ENCODE measurements at places on chromosomes 3 and 15.

GRCh38 chr3:121916189-121916588 lies 22.0 kb downstream of the SLC15A2 start:
- DNase-seq = no peak

- no peak for DNase-seq
Measured at GRCh38 chr3:6439226-6439625, 421.7 kb upstream of the GRM7 start.

- no peak for DNase-seq
Measured at GRCh38 chr3:150238048-150238802, 169.9 kb upstream of the TSC22D2 start.

- no peak for DNase-seq
Measured at GRCh38 chr15:70702584-70702983, 60.8 kb downstream of the UACA start.

- no peak for DNase-seq
Measured at GRCh38 chr3:115999613-116000012, 376.3 kb downstream of the GAP43 start.

- peak; percentile 87 for DNase-seq
Measured at GRCh38 chr3:3666664-3667063, 132.6 kb upstream of the LRRN1 start.

GRCh38 chr3:36548712-36549111 lies 168.4 kb downstream of the STAC start:
- no peak for DNase-seq

- no peak for DNase-seq
Measured at GRCh38 chr15:78404125-78404524, 33.9 kb upstream of the IREB2 start.

GRCh38 chr3:168080022-168080421 lies 15.7 kb downstream of the GOLIM4 start:
- no peak for DNase-seq

GRCh38 chr3:61561374-61562041 lies at the start of gene PTPRG:
TSS of gene PTPRG (plus strand) at chr3:61561571. CDS start at chr3:61562288, 717 bp downstream.
- DNase-seq = peak; percentile 71

DNA sequence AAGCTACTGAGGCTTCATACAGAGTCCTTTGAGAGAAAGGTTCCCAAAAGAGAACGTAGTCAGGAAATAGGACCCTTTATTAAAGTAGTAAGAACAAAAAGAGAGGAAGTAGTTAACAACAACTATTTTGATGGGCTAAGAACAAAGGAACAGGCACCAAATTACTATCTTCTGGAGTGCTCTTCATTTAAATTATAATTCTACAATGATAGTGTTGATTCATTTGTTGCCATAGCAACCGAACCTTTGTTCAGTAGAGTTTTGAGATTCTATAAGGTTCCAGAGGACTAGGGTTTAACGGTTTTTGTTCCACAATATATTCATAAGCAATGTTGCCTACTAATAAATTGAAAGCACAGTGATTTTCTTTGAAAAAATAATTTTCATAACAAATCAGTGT lies 78.8 kb downstream of the CMSS1 start:
- no peak for DNase-seq

- no peak for DNase-seq
Measured at GRCh38 chr3:173404156-173404555, 6.6 kb downstream of the NLGN1 start.

GRCh38 chr3:53227993-53228885 lies 27.6 kb downstream of the TKT start:
- DNase-seq = no peak

- DNase-seq = no peak
Measured at GRCh38 chr15:68309024-68309423, 31.5 kb downstream of the FEM1B start.

- DNase-seq = no peak
Measured at GRCh38 chr3:110479731-110480130, 591.9 kb upstream of the NECTIN3 start.

GRCh38 chr15:57237301-57237642 lies 139.0 kb upstream of the CGNL1 start:
- no peak for DNase-seq

DNA sequence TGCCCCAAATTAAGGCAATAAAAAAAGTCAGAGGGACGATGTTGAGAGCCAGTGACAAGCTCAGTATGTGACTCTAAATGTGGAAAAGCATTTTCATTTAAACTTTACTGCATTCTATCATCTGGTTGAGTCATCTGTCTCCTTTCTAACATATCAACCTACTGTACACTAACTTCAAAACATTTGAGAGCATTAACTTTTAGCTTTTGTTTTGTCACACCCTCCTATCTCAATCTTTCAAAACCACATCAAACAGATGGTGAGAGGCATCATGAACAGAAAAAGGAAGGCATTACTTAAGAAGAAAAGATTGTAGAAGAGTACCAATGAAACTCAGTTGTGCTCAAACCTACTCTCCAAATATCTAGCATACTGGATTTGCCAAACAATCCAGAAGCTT lies 4.8 kb downstream of the LRRC58 start:
- no peak for DNase-seq

- DNase-seq = peak; percentile 81
Measured at GRCh38 chr3:196969660-196970546, 1.3 kb upstream of the PIGZ start.

DNA sequence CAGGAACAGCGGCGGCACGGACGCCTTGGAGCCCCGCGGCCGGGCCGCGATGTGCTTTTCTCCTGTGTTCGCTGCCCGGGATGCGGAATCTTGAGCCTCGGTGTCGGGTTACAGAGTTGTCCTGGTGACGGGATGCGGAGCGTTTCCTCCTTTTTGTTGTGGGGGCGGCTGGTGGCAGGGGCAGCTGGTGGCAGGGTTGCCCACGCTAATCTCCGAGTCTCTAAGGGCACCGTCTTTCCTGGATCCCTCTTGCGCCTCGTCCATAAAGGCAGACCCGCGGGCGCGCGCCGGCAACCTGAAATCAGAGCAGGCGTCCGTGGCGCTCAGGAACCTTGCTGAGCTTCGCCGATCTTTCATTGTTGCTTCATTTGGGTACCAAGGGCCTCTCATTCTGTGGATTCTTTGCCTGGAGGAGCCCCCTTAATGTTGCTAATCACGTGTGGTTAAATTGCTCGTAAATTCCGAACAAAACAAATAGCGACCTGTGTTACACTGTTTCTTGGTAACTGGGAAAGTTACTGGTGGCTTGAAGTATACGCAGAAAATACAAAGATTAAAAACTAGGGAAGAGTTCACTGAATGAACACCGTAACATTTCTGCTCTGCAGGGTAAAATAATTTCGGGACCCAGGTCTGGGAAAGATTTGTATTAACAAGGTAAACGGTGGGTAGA lies 844 bp upstream of the PFN2 start:
- DNase-seq = peak; percentile 40

GRCh38 chr3:194395778-194396538 lies 3.1 kb downstream of the GP5 start:
- DNase-seq = no peak

DNA sequence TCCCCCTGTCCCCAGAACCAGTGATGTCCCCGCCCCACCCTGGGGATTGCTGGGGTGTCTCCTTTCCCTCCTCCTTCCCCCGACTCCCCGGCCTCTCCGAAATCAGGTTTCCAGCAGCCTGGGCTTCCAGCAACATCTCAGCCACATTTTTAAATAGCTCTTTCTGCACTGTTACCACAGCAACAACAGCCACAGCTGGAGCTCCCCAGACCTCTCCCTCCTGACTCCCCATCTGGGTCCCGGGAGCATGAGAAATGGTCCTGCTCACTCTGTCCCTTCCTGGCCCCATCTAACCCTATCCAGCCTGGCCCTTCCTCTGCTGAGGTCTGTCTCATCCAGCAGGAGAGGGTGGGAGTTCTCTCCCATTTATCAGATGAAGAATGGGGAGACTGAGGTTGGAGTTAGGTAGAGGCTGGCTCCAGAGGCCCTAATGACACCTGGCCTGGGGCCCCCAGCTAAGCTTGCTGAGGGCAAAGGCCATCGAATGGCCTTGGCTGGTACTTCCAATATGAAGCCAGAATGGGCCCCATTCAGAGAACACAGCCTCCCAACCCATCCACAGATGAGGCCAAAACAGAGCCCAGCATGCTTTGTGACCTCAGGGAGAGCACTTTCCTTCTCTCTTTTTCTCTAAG lies 1.5 kb downstream of the CAMK1 start:
- no peak for DNase-seq

DNA sequence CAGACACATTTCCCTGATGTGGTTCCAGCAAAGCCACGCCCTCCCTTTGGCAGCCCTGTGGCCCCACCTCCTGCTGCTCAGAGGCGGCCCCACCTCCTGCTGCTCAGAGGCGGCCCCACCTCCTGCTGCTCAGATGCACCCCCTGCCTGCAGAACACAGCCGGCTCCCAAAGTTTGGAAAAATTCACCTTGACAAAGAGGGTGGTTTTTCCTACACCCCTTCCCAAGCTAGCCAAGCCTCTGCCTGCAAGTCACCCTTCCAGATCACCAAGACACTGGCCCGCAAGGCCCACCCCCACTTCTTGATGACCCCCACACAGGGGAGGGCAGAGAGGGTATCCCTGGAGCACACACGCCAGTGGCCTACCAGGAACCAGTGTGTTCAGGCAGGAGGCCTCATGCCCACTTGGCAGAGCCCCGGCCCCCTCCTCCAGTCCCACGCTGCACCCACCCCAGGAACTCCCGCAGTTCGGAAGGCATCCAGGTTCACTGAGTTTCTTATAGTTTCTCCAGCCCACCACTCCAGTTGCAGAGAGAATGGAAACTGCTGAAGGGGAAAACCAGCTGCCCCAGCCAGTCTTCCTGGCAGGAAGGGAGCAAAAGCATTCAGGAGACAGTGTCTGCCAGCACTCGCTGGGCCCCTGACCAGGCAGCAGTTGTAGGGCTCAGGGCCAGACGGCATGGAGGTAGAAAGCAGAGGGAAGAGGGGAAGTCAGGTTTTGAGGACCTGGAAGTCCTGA lies 2.3 kb upstream of the HAPLN3 start:
- DNase-seq = peak; percentile 98

DNA sequence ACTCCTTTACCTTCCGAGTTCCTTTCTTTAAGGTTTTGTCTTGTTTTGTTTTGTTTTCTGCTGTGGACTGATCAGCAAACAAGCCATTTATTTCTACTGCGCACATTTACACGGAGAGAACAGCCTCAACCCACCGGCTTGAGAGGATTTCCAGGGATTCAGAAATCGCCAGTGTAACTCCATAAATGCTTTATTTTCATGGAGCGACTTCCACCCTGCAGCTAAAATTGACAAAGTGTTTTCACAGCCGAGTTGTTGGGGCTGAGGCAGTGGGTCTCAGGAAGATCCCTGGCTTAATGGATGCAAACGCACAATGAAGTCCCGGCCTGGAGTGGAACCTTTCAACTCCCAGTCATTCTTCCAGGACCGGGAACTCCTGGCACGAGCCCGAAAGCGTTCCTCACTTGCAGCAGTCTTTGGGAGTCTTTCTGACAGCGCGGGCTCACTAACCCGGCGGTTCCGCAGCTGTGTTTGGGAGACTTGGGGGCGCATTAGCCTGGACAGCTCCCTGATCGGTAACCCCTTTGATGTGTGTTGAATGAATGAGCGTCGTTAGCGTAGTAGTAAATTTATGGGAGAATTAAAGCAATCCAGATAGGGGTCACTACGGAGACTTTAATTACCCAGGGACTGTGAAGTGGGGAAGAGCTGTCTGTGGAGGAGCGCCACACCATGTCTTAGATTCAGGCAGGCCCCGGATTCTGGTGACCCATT lies 785 bp upstream of the MYRIP start:
- DNase-seq = no peak

DNA sequence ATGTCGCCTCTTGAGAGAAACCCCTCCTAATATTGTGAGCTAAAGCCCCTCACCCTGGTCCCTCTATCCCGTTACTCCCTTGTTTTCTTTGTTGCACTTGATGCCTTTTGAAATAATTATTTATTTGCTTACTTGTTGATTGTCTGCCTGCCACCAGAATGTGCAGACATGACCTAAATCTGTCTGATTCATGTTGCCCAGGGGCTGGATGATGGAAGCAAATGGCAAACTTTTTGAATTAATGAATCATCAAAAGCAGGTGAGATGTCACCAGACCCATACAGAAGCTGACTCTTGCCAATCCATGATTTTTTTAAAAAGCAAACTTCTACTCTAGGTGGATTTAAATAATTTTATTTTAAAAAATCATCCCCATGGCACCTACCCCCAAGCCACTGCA lies 49.3 kb downstream of the GRIP2 start:
- no peak for DNase-seq

- no peak for DNase-seq
Measured at GRCh38 chr3:99458013-99458412, 180.4 kb upstream of the COL8A1 start.

GRCh38 chr3:101512396-101512645 lies 691 bp downstream of the SENP7 start:
- DNase-seq = no peak

GRCh38 chr15:74227968-74228722 lies 8.0 kb upstream of the CCDC33 start:
- peak; percentile 42 for DNase-seq

- DNase-seq = no peak
Measured at GRCh38 chr3:109313061-109313460, 3.3 kb downstream of the DPPA2 start.

- DNase-seq = no peak
Measured at GRCh38 chr3:102510663-102511062, 75.8 kb downstream of the ZPLD1 start.

GRCh38 chr15:31081588-31082250 lies 19.8 kb downstream of the TRPM1 start:
- peak; percentile 91 for DNase-seq

DNA sequence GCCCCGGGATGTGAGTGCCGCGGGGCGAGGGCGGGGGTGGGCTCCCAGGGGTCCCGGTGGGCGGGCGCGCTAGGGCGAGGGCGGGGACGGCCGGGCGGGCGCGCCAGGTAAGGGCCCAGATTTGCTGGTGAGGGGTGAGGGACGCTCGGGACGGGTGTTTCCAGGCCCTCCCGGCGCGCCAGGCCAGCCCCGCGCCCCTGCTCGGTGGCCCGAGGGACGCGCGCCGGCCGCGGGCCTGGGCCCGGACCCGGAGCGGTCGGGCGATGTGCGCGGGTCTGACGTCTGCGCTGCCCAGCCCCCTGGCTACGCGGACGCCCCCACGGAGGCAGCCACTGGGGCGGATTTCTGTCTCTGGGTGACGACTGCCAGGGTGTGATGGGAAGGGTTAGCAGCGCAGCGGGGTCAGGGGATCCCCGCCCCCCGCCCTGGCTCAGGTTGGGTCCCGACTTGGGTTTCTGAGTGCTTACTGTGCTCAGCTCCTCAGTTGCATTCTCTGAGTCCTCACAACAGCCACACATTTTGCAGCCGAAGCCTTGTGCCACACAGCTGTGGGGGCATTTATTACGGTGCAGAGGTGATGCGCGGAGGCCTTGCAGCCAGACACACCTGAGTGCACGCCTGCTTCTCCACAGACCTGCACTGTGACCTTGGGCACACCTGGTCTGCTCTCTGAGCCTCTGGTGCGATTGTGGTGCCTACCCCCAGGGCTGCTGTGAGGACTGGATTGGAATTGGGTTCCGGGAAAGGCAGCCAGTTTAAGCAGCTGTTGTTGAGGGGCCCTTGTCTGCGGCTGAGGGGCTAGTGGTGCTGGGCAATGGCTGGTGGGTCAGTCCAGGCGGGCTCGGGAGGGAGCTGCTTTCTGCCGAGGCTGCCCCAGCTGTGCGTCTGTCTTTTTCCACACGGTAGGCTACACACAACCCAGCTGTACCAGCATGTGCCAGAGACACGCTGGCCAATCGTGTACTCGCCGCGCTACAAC lies 523 bp downstream of the HDAC11 start:
- peak; percentile 15 for DNase-seq

- no peak for DNase-seq
Measured at GRCh38 chr3:174439331-174440252, 419.5 kb upstream of the NAALADL2 start.

Data from RPMI8226 (cell line).